Activated CD4-positive, alpha-beta T cell treated with anti-CD3 and anti-CD28 coated beads for 36 hours (primary cell): ENCODE measurements at places on chromosomes 12 and 14. TPM values are rescaled to one million over a fixed set of nuclear protein-coding genes. Genes with fewer than 3 reads are reported as not detected.

Gene C14orf132
- total RNA-seq, result 4.3 TPM

GRCh38 chr12:120140603-120141002, 24.1 kb upstream of the RAB35 start:
- no peak for DNase-seq

- DNase-seq, result no peak
Observed at GRCh38 chr12:52672321-52672933, 7.8 kb downstream of the KRT1 start.

Gene DDN
- 0.61 TPM for total RNA-seq

Gene MYH7
- total RNA-seq, result 0.07 TPM

DNA sequence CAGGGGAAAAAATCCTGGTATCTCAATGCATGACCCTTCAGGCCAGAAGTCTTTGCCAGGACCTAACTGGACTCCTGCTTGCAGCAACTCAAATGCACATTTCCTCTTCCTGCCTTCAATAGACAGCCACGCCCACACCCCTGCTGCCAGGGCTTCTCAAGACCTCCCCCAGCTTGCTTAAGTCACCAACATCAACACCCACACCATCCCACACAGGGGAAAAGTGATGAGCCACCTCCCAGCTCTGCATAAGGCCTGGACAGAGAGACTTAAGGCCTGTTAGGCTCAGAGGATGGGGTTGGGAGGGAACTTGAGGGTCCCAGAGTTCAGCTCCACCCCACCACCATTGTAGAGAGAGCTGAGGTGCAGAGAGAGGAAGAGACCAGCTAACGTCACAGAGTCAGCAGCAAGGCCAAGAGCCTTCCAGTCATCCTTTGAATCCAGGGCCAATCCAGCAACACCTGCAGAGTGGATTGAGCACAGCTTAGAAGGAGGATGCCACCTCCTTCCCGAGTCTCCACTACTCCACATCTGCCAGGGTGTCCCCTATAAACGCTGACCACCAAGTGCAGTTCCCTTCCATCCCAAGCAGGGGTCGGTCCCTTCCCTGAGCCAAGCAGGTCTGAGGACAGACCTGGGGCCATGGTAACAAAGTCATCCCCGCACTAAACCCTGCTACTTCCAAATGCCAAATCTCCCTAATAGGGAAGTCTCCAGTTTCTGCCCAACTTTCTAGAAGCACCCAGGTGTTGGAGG, 50.0 kb downstream of the KDM2B start:
- DNase-seq, result peak; percentile 81

GRCh38 chr14:69328317-69328716, 68.4 kb downstream of the GALNT16 start:
- DNase-seq, result no peak

DNA sequence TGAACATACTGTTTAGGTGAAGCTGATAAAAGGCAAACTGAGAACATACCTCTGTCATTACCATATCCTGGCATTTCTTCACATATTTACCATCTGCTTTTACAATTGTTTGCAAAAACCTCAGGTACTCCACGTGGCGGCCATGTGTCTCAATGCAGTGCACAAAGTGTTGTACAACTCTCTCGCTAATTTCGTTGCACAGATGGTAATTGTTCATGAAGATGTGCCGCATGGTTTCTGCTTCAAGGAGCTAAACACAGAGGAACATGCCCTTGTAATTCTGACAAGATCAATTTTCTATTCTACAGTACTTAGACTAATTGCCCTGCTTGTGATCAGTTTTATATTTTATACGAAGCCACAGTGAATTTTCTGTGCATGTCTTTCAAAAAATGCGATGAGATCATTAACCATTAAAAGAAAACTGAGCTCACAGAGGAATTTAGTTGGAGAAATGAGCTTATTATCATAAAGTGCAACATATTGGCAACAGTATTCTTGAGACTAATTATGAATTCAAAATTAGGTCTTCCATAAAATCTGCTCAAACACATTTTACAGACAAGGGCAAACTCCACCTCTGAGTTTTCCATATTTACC, 233.8 kb downstream of the ITPR2 start:
- no peak for DNase-seq

- DNase-seq, result no peak
Observed at GRCh38 chr12:6450091-6450868, 1.6 kb upstream of the TAPBPL start.

DNA sequence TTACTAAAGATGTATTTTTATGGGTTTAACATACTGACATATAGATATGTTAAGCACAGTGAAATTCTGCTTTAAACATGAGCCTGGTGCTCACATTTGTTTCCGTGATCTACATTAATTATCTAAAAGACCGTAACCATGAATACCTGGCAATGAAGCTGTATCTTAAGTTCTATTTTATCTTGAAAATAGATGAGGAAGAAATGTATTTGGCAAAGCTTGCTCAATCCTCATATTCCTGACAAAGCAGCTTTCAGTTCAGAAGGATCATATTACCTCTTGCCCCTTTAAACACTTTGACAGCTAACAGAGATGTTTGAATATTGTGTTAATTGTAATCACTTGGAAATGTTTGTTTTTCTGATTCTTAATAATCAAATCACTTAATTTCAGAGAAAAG, 9.8 kb downstream of the EPYC start:
- no peak for DNase-seq

DNA sequence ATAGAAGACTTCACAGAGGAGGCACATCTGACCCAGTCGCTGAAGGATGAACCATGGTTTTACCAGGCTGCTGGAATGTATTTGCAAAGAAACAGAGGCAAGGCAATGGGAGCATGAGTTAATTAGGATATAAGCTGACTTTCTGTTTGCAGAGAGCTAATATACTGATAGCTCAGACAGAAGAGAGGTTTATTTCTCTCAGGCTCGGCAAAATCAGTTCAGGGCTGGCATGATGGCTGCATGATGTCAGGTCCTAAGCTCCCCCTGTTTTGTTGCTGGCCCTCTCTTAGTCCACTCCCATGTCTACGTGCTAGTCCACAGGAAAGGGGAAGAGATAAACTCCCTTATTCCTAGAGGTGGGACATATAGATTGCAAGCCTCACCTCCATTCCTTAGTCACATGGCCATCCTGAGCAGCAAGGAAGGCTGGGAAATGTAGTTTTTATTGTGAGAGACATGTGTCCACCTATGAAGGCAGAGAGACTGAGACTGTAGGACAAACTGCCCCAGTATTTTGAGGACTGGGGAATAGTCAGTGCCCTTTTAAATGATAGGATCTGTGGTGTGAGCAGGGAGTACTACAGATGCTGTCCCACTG, 224.5 kb downstream of the VRK1 start:
- DNase-seq, result no peak

GRCh38 chr14:36520601-36521525, 831 bp upstream of the NKX2-1 start:
- peak; percentile 46 for DNase-seq

Gene DBX2
- not detected for total RNA-seq

Gene HVCN1
- total RNA-seq, result 4.7 TPM

GRCh38 chr14:99689266-99690236, 5.5 kb downstream of the CYP46A1 start:
- DNase-seq, result no peak

Gene SVOP
- not detected for total RNA-seq

Gene TMTC2
- 2.5 TPM for total RNA-seq

DNA sequence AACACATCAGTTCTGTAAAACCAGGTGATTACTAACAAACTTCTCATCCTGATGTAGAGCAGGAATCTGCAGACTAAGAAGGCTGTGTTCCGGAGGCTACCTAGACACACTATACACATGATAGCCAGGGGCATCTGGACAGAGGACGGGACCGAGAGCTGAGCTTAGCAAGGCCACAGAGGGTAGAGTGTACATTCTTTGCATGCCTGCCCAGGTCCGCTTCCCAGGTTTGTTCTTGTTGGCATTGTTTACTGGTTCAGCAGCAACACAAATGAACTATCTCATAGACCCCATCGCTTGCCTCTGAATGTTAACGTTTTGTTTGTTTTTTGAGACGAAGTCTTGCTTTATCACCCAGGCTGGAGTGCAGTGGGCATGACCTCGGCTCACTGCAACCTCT, 17.7 kb upstream of the TEAD4 start:
- no peak for DNase-seq

DNA sequence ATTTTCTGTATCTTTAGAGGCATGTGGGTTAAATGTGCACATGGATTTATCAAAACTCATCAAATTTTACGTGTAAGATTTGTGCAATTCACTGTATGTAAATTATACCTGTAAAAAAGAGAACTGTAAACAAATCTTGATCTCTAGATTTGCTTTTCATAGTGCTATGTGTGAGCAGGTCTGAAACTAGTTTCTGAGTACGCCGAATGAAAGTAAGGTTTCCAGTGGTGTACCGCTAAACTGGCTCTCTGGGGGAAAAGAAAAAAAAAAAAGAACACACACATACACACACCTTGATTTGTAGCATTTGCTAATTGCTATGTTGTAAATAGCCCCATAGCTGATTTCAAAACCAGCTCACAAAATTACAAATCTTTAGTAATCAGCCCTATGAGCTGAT, 8.6 kb upstream of the SLC41A2 start:
- DNase-seq, result no peak

Gene ERP27
- 1.7 TPM for total RNA-seq

DNA sequence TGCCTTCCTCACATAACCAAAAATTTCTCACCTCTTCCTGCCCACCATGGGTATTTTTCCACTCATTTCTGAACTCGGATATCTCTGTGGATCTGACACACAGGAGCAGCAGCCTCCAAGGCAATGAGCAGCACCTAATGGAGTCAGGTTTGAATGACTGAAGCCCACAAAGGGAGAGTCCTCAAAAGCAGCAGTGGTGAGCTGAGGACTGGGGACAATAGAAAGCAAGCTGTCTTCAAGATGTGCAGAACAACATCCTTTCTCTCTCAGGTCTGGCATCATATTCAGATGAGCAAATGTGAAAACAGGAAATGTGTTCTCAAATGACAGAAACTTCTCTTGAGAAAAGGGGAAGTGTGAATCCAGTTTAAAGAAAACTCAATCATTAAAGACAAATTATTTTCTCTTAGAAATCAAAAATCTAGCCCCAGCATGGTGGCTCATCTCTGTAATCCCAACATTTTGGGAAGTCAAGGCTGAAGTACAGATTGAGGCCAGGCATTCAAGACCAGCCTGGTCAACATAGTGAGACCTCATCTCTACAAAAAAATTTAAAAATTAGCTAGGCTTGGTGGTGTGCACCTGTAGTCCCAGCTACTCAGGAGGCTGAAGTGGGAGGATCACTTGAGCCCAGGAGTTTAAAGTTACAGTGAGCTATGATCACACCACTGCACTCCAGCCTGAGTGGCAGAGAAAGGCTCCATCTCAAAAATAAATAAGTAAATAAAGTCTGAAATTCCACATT, 54.2 kb downstream of the C12orf42 start:
- peak; percentile 40 for DNase-seq

DNA sequence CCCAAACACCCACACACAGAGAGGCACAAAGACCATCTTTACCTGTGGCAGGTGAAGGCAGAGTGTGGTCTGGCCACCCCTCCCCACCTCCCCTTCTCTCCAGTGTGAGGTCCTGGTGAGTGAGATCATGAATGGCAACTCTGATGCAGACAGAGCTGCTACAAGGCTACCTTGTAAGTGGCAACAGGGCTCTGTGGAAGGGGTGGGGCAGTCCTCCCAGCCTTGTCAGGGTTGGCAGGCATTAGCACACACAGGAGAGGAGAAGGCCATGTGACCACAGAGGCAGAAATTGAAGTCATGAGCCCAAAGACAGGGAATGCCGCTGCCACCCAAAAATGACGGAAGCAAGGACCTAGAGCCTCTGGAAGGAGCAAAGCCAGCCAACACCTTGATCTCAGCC, 30.7 kb downstream of the VWF start:
- DNase-seq, result no peak

DNA sequence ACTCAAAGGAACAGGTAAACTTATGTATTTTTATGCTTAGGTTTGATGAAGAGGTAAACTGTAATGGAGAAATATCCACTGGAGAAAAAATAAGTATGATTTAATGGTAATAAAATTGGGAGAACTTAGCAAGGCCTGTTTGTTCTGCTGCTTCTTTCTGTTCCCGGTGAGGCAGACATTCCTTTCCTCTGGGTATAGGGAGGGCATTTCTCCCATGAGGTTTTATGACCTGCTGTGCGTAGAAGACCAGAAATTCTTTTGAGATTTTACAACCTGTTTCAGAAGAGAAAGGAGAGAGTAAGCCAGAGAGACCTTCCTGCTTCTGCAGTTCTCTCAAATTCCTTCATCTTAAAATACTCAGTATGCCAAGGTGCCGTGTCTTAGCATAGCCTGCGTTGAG, 139.4 kb upstream of the RMST start:
- DNase-seq, result no peak

GRCh38 chr12:2463719-2464118, 331.1 kb upstream of the FKBP4 start:
- no peak for DNase-seq

Gene TMEM233
- total RNA-seq, result not detected

- no peak for DNase-seq
Observed at GRCh38 chr14:96666088-96666487, 131.1 kb upstream of the VRK1 start.

DNA sequence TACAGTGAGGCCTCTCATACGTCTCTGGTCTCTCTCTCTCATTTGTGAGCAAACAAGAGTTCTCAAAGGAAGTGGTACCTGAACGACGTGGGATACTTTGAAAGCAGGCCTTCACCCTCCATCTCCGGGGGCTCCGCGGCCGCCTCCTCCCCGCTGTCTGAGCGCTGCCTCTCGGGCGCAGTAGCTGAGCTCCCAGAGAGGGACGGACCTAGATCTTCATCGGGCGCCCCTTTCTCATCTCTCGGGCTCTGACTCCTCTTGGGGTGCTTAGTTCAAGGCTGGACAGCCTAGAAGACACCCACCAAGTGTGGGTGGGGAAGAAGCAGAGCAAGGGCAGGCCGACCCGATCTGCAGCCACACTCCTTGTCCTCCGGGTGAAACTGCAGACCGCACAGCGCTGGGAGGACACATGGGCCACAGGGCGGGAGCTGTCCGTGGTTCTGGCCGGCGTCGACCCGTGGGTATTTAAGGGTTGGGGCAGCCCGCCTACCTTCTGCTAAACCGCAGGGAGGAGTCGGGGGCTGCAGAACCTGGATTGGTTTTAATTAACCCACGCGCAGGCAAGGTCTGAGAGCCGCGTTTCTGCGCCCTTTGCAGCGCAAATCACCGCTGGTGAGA, 92.7 kb downstream of the PAH start:
- DNase-seq, result peak; percentile 20

GRCh38 chr14:65933400-65934069, 521.0 kb downstream of the FUT8 start:
- DNase-seq, result no peak

GRCh38 chr12:135138-135537, 68.6 kb downstream of the IQSEC3 start:
- DNase-seq, result no peak

Gene SRRM4
- not detected for total RNA-seq

GRCh38 chr12:59660148-59660547, 64.3 kb downstream of the SLC16A7 start:
- no peak for DNase-seq

DNA sequence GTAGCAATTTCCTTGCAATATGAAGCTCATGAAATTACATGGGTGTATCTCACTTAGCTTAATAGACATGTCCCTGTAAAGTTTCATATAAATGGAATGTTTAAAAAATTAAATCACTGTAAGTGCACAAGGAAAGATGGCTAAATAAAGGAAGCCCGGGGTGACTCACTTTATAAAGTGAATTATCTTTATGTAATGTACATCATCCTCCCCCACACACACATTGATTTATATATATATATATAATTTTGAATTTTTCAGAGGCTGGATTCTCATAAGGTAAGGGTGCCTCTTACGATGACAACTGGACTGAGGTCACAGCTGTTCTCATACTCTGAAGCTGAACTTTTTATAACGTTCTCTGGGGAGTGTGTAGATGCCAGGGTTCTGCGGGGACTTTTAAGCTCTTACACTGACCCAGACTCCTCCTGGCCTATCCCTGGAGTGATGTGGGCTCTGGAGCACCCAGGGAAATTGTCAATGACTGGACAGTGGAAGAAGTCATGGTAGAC, 108.7 kb upstream of the HIF1A start:
- no peak for DNase-seq
